ENCODE measurements at places on chromosomes 6 and 20. TPM values are rescaled to one million over a fixed set of nuclear protein-coding genes. Genes with fewer than 3 reads are reported as not detected.

- peak; percentile 33 for DNase-seq
Measured at GRCh38 chr6:7628479-7628878, 38.5 kb downstream of the SNRNP48 start.

DNA sequence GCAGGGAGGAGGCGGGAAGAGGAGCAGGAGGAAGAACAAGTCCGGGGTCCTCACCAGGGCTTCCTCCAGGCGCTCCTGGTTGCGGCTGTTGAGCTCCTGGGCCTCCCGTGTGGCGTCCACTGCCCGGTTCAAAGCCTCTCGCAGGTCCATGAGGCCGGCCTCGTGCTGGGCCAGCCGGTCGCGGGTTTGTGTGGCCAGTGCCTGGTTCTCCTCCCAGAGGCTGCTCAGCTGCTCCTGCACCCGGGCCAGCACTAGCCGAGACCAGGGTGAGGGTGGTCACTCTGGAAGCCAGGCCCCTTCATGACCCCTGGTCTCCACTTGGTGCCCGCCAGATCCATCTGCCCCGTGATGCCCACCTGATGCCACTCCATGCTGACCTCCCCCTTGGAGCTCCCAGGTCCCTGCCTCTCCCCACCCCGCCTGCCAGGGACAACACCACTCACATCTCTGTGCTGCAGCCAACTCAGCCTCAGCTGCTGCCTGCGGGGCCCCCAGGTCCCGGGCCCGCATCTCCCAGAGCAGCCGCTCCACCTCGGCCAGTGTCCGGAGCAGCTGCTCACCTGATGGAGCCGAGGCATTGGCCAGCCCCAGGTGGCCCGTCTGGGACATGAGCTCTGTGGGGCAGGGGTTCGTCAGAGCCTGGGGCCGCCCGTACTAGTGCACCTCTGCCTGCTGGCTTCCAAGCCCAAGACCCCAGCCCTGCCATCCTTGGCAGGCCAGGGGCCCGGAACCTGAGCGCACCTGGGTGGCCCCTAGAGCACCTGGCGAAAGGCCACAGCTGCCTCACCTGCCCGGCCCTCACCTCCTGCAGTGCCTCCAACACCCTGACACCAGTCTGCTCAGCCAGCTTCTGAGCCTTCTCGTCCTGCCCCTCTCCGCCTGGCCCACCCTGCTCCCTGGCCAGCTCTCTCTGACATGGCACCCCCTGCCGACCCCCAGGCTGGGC lies 15.9 kb downstream of the ADRM1 start:
- DNase-seq = no peak

- no peak for DNase-seq
Measured at GRCh38 chr6:20997143-20997769, 463.0 kb downstream of the CDKAL1 start.

ZNF217 gene
- total RNA-seq = 54.6 TPM

- DNase-seq = no peak
Measured at GRCh38 chr6:118735320-118735719, 83.9 kb upstream of the CEP85L start.

DNA sequence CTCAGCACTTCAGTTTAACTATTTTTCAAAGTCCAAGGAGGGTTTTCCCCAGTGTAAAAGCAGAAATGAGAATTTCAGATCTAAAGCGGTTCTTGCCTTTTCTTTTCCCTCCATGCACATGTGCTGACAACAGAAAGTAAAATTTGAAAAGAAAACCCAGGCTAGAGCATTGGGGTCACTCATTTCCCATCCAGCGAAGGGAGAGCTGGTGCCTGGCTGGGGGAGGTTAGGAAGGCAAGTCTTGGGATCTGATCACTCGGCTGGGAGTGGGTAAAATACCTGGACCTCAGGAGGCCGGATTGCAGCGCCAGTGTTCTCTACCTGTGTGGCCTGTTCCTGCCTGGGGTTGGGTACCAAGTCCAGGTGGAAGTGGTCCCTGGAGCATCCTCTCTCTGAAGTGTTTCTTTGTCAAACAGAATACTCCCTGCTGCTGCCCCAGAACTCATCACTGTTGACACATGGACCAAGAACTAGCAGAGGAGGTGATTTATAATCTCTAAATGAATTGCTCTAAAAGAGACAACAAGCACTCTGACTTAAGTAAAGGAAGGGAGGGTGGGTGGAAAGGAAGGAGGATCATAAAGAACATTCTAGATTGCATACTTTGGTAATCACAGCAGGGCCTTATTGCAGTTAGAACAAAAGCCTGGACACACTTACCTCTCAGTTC lies 136.0 kb downstream of the MTHFD1L start:
- DNase-seq = no peak

GRCh38 chr20:61986762-61987321 lies 78.8 kb downstream of the TAF4 start:
- no peak for DNase-seq

DNA sequence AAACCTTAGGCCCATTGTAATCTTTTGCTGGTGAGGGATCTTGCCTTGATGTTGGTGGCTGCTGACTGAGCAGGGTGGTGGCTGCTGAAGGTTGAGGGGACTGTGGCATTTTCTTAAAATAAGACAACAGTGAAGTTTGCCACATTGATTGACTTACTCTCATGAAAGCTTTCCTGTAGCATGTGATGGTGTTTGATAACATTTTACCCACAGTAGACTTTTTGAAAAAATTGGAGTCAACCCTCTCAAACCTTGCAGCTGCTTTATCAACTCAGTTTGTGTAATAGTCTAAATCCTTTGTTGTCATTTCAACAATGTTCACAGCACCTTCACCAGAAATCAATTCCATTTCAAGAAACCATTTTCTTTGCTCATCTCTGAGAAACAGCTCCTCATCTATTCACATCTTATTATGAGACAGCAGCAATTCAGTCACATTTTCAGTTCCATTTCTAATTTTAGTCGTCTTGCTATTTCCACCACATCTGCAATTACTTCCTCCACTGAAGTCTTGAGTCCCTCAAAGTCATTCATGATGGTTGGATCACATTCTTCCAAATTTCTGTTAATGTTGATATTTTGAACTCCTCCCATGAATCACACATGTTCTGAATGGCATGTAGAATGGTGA lies 37.2 kb downstream of the CST9L start:
- no peak for DNase-seq

ABRACL gene
- 66.0 TPM for total RNA-seq

NDUFAF4 gene
- total RNA-seq = 38.6 TPM

GRCh38 chr6:15368186-15368585 lies 122.3 kb downstream of the JARID2 start:
- DNase-seq = no peak

GRCh38 chr6:18241208-18242038 lies 22.9 kb downstream of the DEK start:
- peak; percentile 29 for DNase-seq

- peak; percentile 20 for DNase-seq
Measured at GRCh38 chr20:44092551-44093248, 94.3 kb downstream of the JPH2 start.

- DNase-seq = no peak
Measured at GRCh38 chr6:18601516-18602020, 214.4 kb downstream of the RNF144B start.

BPIFB4 gene
- total RNA-seq = not detected

PROCR gene
- total RNA-seq = 39.5 TPM

JPH2 gene
- total RNA-seq = 18.1 TPM

HLA-DOA gene
- 0.48 TPM for total RNA-seq

DNA sequence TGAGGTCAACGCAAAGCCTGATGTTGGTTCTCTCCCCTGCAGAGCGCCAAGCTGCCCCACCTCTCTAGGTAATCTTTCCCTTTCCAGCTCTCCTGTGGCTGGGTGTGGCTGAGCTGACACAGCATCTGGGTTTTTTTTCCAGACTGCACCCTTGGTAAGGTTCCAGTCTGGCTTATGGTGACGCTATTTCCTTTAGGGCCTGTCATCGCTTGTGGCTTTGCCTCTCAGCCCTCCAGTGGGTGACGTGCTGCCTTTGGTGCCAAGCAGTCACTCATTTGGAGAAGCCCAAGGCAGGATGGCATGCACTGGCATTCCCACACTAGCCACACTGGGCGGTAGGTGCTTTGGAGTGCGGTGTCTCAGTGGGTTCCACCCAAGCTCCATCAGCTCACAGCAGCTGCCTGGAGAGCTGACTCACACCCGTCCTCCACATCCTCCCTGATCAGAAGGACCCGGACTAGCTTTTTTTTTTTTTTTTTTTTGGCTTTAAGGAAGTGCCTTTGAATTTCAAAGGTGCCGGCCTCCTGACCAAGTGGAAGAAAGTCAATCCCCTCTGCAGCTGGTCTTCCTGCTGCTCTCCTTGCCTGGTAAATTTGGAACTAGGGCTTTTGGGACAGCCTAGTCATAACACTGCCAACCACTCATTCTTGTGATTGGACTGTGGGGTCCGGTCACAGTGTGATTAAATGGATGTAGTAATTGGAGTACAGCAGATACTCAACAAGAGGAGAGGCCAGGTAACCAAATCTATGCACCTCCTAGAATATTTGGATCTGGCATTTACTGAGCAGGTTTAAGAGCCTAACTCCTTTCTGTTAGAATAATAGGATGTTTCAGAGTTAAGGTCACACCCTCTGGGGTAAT lies 153.6 kb downstream of the CD83 start:
- peak; percentile 97 for DNase-seq

All from astrocyte (in vitro differentiated cells and primary cell).